ENCODE measurements at places on chromosomes 12 and 14. TPM values are rescaled to one million over a fixed set of nuclear protein-coding genes. Genes with fewer than 3 reads are reported as not detected.
A peak's percentile ranks its signal among the peaks of the same experiment; 100 is the strongest.

- H3K27ac ChIP-seq: no peak overlapping the region
- H3K4me1 ChIP-seq: no peaks in the 10 kb centered on the region
- no peak for DNase-seq
- peaks cover 2% of the 10 kb centered on the region for H3K27me3 ChIP-seq
Observed at GRCh38 chr12:97022536-97023230, 115.6 kb downstream of the NEDD1 start.

GRCh38 chr14:91249841-91250616 is 5.5 kb upstream of the GPR68 start:
- H3K27ac ChIP-seq: peak overlapping the region; percentile 97
- H3K27me3 ChIP-seq: no peaks in the 10 kb centered on the region
- peak overlapping the region; percentile 49 for H3K4me3 ChIP-seq
- peak; percentile 82 for DNase-seq
- peaks cover 89% of the 10 kb centered on the region for H3K4me1 ChIP-seq

- peaks cover 29% of the 10 kb centered on the region for H3K36me3 ChIP-seq
- H3K27me3 ChIP-seq: no peaks in the 10 kb centered on the region
- no peak overlapping the region for H3K4me3 ChIP-seq
- H3K4me1 ChIP-seq: peaks cover 9% of the 10 kb centered on the region
- no peak overlapping the region for H3K27ac ChIP-seq
Observed at GRCh38 chr12:3668479-3669165, 84.3 kb downstream of the CRACR2A start.

DNA sequence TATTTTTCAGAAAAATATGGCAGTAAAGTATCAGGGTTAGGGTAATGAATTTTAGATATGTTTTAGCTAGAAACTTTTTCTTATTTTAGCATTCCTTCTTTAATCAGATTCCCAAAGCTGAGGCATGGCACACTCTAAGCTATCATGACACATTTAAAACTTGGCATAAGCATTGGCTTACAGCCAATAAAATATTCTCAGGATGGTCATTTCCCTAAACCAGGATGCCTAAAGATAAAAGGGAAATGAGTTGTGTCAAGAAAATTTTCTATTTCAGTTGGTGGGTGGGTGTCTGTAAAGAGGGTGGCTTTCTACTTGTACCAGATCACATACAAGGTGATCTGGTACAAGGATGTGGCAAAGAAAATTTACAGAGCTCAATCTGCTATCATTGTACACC is 47.8 kb downstream of the PEBP1 start:
- peaks cover 24% of the 10 kb centered on the region for H3K36me3 ChIP-seq
- no peak overlapping the region for H3K4me3 ChIP-seq
- H3K27me3 ChIP-seq: no peaks in the 10 kb centered on the region
- no peak for DNase-seq
- no peak overlapping the region for H3K27ac ChIP-seq

Gene ACSM4
- total RNA-seq: not detected

Gene C12orf54
- not detected for total RNA-seq

Gene KERA
- total RNA-seq: not detected

Gene DCAF5
- 45.7 TPM for total RNA-seq
